ENCODE measurements at places on chromosomes 3 and 15.

DNA sequence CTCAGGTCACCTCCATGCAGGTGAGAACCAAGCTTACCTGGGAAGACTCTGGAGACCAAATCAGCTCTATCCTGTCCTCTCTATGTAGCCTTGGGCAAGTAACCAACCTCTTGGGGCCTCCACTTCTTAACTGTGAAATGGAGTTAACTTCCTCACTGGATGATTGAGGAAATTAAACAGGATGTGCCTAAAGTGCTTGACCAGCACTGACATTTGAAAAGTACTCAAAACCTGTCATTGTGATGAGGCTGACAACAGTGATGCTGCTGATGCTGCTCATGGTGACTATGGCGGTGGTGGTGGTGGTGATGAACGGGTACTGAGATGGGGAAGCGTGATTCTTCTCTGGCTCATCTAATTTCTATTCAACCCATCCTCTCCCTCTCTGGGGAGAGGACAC is 22.3 kb downstream of the VIPR1 start:
- DNase-seq = no peak

GRCh38 chr3:136120373-136121348 is 75.5 kb downstream of the MSL2 start:
- no peak for DNase-seq

DNA sequence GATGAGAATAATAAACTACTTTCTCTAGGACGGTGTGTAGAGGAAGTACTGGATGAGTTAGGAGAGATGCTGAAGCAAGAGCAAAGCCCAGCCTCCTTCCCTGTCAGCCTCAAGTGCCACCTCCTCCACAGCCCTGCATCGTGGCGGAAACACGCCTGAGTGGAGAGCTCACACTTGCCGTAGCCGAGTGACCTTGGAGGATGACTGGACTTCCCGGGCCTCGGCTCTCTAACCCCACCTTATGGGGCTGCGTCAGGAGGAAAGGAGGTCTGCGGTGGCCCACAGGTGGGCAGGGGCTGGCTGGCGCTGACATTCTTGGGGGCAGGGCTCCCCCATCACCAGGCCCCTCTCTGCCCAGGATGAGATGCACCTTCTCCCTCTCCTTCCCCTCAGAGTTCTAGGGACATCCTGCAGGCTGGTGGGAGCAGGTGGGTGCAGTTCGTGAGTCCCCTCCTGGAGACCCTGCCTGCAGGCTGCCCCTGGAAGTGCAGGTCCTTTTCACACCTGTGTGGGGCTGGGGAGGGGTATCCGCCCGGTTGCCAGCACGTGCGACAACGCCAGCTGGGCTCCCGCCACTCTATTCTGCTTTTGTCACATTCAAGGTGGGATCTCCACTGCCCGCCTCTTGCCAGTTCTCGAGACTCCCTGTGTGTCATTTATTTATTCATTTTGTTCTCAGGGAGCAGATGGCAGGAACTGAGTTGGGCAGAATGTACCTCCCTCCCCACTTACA is 175.2 kb downstream of the MEGF11 start:
- no peak for DNase-seq

DNA sequence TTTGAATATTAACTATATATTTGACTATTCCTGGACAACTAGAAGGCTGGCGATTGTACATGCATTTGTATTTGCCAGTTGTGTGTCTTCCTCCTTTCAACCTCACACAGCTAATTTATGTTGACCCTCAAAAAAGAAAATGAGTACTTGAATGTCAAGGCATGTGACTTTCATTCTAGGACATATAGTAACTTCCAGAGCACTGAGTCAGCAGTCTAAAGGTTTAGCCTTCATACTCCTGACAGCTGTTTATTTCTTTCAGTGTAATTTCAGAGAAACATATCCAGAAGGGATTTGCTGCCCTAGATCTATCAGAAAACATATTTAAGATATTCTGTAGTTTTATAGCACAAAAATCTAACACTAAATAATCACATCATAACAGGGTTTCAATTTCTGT is 74.6 kb upstream of the GOLGA8J start:
- DNase-seq = no peak

DNA sequence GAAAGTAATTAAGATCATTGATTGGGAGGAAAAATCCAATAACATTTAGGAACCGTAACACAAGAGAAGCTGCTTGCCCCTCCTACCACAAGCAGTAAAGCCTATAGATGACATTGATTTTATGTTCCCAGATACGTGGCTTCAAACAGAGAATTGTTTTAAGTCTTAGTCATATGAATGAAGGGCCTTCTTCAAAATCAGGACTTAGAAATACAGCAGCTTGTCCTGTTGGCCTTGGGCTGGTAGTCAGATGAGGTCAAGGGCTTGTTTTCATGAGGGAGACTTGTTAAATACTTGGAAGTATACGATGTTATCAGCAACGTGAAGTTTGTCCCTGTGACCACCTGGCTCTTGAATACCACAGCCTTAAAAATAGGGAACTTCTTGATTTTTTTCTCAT is 114.4 kb downstream of the VGLL4 start:
- DNase-seq = no peak

DNA sequence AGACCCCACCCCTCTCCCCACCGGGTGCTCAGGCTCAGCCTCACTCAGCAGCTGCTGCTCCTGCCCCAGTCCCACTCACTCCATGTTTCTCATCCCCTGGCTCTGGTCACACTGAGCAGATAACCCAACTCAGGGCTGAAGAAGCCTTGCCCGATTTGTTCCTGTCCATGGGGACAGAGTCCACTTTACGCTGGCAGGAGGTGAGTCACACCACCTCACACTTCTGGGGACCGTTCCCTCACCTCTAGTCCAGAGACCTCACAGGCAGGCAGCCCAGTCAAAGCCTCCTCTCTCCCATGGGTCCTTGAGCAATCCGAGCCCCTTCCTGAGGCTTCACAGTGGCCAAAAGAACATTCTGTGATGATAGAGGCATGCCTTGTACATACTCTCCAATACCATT is 1.4 kb downstream of the CIDEC start:
- DNase-seq = no peak

DNA sequence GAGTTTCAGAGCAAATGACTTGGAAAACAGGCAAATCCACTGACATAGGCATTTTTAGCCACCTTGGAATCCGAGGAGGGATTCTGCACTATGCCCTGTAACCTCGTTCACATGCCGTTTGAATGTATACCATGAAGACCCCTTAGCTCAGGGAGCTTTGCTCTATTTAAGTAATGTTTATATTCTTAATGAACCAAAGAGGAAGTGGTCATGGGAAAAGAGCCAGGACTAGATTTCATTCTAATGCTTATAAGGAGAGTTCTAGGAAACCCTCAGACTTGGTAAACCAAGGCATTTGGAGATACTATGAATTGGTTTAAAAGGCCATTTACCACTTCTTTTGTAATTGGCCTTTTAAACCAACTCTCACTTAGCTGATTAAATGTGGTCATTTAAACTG is 178.9 kb downstream of the IGF1R start:
- DNase-seq = no peak

DNA sequence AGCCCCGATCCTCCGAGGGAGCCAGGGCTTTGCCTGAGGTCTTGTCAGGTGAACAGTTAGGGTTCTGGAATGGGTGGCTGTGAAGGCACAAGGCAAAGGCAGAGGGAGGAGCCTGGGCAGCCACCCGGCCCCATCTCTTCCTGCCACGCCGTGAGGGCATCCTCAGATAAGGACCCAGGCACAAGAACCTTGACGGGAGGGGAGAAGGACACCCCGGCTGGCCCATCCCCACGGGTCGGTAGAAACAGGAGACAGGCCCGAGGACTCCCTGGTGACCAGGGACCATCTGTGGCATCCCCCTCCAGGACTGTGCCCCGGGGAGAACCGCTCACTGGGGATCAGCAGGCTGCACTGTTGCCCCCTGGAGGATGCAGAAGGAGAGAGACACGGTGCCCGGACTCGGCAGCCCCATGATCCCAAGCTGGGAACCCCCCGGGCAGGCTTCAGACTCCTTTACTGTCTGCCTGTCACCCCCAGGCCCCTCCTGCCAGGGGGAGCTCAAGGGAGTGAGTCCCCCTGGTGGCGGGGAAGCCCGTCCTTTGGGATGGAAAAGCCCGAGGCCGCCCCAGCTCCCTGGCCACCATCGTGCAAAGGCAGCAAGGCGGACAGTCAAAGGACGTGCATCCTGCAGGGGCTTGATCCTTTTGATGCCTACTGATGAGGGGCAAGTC is 12.3 kb upstream of the PCSK6 start:
- DNase-seq = no peak

DNA sequence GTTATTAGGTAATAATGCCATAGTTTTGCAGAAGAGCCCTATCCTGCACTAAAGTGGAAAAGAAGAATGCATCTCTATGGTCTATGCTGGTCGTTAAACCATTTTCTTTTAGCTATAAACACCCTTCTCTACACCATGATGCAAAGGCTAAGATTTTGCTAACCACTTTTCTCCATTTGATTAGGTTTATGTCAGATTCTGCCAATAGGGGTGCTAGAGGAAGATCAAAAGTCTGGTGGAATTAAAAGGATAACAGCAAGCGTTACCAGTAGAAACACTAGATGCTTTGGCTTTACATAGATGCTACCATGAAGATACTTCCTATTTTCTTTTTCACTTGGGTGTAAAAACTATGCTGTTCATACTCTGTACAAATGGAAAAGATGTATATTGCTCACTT is 669.8 kb upstream of the ARPP21 start:
- no peak for DNase-seq
